ENCODE measurements at places on chromosomes 2 and 18. TPM values are rescaled to one million over a fixed set of nuclear protein-coding genes. Genes with fewer than 3 reads are reported as not detected.

Gene GALNT14
- 2.1 TPM for total RNA-seq

Gene PPP1R1C
- total RNA-seq, result 1.2 TPM

Gene KCNG3
- 0.14 TPM for total RNA-seq

Gene KLHL41
- total RNA-seq, result not detected

Gene KCNK3
- total RNA-seq, result 2.3 TPM

Gene ST6GAL2
- total RNA-seq, result 120 TPM

DNA sequence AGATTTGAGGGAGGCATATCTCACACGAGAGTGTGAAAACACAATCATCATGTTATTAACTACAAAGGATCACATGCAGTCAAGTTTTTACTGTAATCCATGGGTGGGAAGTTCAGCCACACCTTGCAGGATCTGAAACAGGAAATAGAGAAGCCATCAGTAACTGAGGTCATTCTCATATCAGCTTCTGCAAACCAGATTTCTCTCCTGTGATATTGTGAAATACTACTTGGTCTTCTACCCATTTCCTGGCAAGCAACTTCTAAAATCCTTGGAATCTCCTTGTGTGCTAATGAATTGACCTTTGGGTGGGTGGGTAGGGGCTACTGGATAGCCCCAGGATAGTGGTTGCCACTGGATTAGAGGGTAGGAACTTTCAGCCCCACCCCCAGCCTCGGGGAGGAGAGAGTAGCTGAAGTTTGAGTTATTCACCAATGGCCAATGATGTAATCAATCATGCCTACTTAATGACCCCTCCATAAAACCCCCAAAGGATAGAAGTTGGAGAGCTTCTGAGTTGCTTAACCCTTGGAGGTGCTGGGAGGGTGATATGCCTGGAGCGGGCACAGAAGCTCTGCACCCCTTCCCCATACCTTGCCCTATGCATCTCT lies 25.6 kb upstream of the TGIF1 start:
- H3K27me3 ChIP-seq, result no peaks in the 10 kb centered on the region
- no peak overlapping the region for H3K27ac ChIP-seq
- no peaks in the 10 kb centered on the region for H3K36me3 ChIP-seq
- DNase-seq, result no peak

DNA sequence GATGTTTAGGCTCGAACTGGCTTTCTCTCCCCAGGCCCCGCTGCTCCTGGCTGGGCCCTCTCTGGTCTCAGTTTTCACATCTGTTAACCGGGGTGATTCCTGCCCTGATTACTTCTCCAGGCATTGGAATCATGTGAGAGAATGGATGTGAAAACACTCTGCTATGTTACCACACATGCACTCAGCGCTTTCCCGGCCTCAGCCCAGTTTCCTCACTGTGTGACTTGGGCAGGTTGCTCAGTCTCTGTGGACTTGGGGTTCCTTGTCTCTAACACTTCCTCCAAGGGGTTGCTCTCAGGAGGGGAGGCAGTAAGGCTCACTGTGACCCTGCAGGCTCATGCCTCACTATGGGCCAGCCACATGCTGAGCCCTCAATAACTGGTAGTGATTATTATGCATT lies 230.4 kb upstream of the HS6ST1 start:
- DNase-seq, result no peak
- H3K4me1 ChIP-seq, result no peaks in the 10 kb centered on the region
- H3K36me3 ChIP-seq, result no peaks in the 10 kb centered on the region
- H3K4me3 ChIP-seq, result no peak overlapping the region
- H3K27ac ChIP-seq, result no peak overlapping the region

- H3K4me3 ChIP-seq, result no peak overlapping the region
- peaks cover 3% of the 10 kb centered on the region for H3K4me1 ChIP-seq
- H3K27ac ChIP-seq, result no peak overlapping the region
- no peaks in the 10 kb centered on the region for H3K36me3 ChIP-seq
- peak; percentile 91 for DNase-seq
Observed at GRCh38 chr2:67311536-67311935, 85.6 kb upstream of the ETAA1 start.

GRCh38 chr18:37270038-37270665 lies 295.4 kb downstream of the CELF4 start:
- no peaks in the 10 kb centered on the region for H3K36me3 ChIP-seq
- peaks cover 13% of the 10 kb centered on the region for H3K27me3 ChIP-seq
- H3K27ac ChIP-seq, result no peak overlapping the region
- H3K4me1 ChIP-seq, result no peaks in the 10 kb centered on the region
- no peak overlapping the region for H3K4me3 ChIP-seq

DNA sequence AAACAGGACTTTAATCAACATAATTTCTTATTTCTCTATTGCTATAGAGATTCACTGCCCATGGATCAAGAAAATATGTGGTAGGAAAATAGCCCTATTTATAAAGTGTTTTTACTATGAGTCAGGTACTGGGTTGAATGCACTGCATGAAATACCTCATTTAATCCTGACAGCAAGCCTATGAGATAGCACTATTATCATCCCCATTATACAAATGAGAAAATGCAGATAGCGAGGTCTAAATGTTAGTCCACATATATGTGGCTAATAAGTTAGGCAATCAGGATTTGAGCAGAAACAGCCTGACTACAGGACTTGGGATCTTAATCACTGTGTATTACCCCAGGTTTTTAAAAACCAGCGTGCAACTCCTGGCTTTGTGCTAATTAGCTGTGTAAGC lies 8.5 kb upstream of the LYPD1 start:
- peak overlapping the region; percentile 61 for H3K27ac ChIP-seq
- H3K36me3 ChIP-seq, result no peaks in the 10 kb centered on the region
- H3K27me3 ChIP-seq, result no peaks in the 10 kb centered on the region
- peaks cover 21% of the 10 kb centered on the region for H3K4me1 ChIP-seq

DNA sequence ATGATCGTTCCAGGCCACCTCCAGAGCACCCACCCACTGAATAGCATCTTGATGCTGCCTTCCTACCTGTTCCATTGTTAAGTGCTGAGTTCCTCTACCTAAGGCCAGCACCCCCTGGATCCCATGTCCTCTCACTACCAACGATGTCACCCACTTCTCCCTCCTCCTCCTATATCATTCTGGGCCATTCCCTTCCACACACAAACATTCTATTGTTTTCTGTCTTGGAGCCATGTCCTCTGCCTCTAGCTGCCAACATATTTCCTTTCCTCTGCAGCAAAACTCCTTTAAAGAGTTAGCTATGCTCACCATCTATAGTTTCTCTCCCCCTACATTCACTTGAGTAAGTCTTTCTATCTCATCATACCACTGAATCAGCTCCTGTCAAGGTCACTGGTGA lies 64.0 kb upstream of the ACKR3 start:
- peaks cover 21% of the 10 kb centered on the region for H3K27me3 ChIP-seq
- H3K36me3 ChIP-seq, result no peaks in the 10 kb centered on the region
- H3K4me3 ChIP-seq, result no peak overlapping the region
- no peak overlapping the region for H3K27ac ChIP-seq
- no peaks in the 10 kb centered on the region for H3K4me1 ChIP-seq

- H3K4me1 ChIP-seq, result no peaks in the 10 kb centered on the region
- no peaks in the 10 kb centered on the region for H3K27me3 ChIP-seq
Observed at GRCh38 chr2:206713746-206714145, 4.5 kb downstream of the DYTN start.

GRCh38 chr2:170530284-170530745 lies 184.8 kb upstream of the SP5 start:
- no peaks in the 10 kb centered on the region for H3K27me3 ChIP-seq
- H3K27ac ChIP-seq, result no peak overlapping the region
- peaks cover 16% of the 10 kb centered on the region for H3K4me1 ChIP-seq
- peak; percentile 60 for DNase-seq
- no peak overlapping the region for H3K4me3 ChIP-seq
- no peaks in the 10 kb centered on the region for H3K36me3 ChIP-seq

DNA sequence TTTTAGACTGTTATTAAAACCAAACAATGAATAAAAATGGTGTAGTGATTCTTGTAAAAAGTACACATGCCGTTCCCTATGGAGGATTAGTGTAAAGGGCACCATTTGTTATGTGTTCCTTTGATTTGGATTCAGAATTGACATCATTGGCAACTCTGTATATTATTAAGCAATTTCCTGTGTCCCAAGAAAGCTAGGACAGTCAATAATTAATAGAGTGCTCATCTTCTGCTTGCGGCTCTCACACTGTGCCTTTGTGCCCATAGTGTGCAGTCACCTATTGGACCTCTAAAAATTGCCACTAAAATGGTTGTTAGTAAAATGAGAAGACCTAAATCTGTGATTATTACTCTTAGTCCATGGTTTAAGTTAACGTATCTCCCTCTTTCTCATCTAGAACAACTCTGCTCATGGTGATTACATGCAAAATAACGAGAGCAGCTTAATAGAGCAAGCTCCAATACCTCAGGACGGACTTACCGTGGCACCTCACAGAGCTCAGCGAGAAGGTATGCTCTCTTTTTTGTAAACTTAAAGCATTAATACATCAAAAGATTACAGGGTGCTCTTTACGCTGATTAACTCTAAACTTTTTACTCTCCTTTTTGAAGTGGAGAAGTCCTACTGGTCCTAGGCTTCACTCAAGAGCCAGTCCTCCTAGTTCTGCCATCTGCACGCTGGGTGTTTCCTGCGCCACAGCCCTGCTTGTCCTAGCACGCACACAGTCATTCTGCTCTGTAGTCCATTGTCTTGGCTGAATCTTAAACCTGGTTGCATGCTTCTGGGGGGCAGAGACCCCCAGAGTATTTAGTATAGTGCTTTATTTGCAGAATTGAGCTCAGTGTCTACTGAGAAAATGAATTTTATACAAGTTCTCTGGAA lies 16.7 kb downstream of the ZCCHC2 start:
- no peak overlapping the region for H3K27ac ChIP-seq
- DNase-seq, result no peak
- H3K4me1 ChIP-seq, result no peaks in the 10 kb centered on the region
- H3K36me3 ChIP-seq, result peaks cover 4% of the 10 kb centered on the region
- no peaks in the 10 kb centered on the region for H3K27me3 ChIP-seq

DNA sequence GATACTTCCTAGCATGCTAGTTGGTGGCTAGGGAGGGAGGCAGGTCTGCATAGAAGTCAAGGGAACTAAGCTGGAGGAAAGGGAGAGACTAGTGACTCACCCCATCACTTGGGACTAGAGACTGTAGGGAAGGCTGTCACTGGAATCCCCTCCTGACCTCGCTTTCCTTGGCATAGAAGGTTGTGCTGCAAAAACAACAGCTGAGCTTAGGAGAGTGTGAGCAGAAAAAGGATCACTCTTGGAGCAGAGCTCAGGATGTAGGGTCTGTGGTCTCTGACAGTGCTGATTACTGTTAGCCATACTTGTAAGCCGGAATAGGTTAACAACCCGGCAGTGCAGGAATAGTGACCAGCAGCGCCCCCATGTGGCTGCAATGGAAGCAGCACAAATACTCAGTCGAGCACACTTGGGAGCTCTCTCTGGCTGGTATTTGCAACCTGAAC lies 66.9 kb upstream of the SMAD2 start:
- no peaks in the 10 kb centered on the region for H3K27me3 ChIP-seq
- H3K36me3 ChIP-seq, result no peaks in the 10 kb centered on the region
- no peak overlapping the region for H3K27ac ChIP-seq
- no peak for DNase-seq
- H3K4me1 ChIP-seq, result no peaks in the 10 kb centered on the region
- H3K4me3 ChIP-seq, result no peak overlapping the region

DNA sequence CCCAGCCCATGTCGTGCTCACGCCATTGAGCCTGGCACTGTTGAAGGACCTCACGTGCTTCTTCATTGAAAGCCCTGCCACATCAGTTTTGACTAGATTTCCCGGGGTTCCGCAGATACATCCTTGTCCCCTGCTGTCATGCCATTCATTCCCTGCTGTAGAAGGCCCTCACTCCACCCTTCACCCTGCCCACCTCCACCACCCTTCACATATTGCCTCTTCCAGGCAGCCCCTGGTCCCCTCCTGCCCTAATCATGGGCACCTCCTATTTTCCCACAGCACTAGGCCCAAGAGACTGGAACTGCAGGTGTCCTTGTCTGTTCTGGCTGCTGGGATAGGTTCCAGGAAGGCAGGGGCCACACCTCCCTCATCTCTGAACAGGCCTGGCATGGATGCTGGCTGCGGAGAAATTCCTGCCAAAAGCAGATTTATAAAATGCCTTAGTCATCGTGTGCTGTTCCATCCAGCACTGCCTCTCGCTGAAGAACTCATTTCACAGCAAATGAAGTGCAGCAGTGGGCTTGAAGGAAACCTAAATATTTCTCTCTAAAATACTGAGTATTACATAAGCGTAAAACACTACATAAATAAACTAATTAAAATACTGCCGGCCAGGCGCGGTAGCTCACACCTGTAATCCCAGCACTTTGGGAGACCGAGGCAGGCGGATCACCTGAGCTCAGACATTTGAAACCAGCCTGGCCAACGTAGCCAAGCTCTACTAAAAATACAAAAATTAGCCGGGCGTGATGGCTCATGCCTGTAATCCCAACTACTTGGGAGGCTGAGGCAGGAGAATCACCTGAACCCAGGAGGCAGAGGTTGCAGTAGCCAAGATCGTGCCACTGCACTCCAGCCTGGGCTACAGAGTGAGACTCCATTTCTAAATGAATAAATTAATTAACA lies 38.4 kb downstream of the EIF4E2 start:
- H3K4me3 ChIP-seq, result no peak overlapping the region
- H3K27me3 ChIP-seq, result no peaks in the 10 kb centered on the region
- H3K36me3 ChIP-seq, result no peaks in the 10 kb centered on the region
- peak overlapping the region; percentile 25 for H3K27ac ChIP-seq

DNA sequence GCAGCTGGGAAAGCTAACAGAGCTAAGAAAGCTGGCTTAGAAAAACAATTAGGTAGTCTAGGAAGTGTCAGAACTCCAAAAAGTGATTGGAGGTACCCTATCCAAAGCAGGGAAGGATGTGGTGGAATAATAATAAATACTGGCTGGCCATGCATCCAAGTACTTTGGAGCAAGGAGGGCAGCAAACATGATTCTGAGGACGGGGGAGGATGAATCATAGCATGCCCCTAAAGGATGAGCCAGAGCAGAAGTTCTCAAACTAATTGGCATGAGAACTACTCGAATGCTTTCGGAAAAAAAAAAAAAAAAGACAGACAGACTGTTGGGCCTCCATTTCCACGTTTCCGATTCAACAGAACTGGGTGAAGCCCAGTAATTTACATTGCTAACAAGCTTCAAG lies 2.4 kb downstream of the CWC22 start:
- no peaks in the 10 kb centered on the region for H3K36me3 ChIP-seq
- peaks cover 5% of the 10 kb centered on the region for H3K4me1 ChIP-seq
- peak; percentile 24 for DNase-seq
- H3K27ac ChIP-seq, result no peak overlapping the region
- H3K4me3 ChIP-seq, result no peak overlapping the region

DNA sequence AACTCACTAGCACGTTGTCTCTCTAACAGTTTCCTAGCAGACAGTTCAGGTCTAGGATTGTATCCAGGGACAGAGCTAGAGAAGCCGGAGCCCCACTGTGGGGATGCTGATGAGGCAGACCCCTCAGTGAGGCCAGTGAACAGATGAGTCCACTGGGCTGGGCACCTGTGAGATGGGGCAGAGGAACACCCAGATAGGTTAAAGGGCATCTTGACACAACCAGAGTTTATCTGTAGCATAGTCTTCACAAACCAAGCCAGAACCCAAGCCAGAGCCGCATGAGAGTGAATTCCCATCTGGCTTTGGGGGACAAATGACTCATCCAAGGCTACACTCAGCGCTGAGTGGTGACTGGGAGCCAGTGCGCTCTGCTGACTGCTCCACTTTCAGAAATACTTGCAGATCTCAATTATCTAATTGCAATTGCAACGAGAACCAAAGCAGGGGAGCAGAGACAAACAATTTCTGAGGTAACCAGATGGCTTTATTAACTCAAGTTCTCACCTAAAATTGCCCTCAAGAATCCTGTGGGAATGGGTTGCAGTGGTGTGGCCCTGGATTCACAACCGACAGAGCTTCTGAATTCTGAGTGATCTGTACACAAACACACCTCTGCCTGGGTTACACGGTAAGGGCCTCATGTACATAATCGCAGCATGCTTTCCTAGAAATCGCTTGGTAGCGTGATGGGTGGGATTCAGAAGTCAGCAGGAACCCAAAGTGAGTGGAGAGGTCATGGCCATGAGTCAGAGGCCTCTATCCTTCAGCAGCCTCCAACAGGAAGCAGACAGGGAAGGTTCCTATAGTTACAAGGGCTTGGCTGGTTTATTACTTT lies 48.7 kb upstream of the MSH2 start:
- peaks cover 24% of the 10 kb centered on the region for H3K4me1 ChIP-seq
- no peak overlapping the region for H3K4me3 ChIP-seq
- H3K36me3 ChIP-seq, result no peaks in the 10 kb centered on the region
